ENCODE measurements at places on chromosomes 6 and 20.

DNA sequence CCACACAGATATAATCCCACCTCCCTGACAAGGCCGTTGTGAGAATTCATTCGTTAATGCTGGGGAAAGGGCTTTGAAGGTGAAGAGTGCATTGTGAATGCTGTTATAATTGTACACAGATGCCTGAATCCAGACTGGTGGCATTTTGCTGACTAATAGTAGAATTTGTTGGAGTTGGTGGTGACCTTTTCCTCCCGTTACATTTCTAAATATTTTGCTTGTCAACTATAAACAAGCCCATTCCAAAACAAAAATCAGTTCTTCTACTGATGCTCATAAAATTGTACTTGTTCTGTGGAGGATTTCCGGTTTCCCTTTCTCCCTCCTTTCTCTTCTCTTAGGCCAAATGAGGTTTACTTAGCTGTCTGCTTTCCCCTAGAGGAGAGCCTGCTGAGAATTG is 253.1 kb upstream of the SUPT3H start:
- DNase-seq, result no peak

DNA sequence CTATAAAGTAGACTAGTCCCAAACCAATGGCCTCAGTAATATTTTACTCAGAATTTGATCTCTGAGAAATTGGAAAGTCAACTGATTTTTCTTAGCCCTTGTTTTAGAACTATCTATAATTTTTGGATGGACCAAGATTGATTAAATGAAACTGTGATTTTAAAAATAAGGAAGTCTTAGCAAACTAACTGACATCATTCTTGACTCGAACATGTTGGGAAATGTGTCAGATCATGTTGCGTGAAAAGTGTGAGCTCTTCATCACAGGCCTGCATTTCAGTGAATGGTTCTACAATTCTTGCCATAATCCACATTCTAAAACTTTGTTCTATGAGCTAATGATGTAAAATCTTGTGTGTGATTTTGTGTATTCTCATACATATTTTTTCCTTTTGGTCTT is 11.0 kb downstream of the TNFAIP3 start:
- DNase-seq, result no peak

GRCh38 chr20:38843346-38843745 is 37.8 kb downstream of the PPP1R16B start:
- DNase-seq, result no peak

DNA sequence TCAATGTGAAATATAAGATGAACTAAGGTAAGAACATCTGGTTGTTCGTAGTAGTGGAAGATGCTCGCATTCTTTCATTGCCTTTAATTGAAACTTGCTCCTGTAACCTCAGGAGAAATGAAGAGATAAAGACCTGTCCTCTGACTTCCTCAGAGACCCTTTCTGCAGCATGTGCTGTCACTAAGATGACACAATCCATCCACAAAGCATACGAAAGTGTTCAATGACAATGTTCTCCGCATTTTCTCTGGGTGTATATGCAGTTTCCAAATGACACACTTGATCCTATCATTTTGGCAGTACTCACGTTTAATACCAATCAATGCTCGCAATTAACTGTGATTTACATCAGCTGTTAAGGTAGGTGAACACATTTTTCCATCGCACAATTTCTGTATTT is 65.8 kb downstream of the PRL start:
- no peak for DNase-seq

- DNase-seq, result no peak
These were observed 186.7 kb downstream of the PTPRK start for GRCh38 chr6:128333581-128334223.

- DNase-seq, result no peak
These were observed 282.4 kb downstream of the PACRG start for GRCh38 chr6:163010145-163010544.

- no peak for DNase-seq
These were observed 94.0 kb downstream of the SHLD1 start for GRCh38 chr20:5844063-5844681.

DNA sequence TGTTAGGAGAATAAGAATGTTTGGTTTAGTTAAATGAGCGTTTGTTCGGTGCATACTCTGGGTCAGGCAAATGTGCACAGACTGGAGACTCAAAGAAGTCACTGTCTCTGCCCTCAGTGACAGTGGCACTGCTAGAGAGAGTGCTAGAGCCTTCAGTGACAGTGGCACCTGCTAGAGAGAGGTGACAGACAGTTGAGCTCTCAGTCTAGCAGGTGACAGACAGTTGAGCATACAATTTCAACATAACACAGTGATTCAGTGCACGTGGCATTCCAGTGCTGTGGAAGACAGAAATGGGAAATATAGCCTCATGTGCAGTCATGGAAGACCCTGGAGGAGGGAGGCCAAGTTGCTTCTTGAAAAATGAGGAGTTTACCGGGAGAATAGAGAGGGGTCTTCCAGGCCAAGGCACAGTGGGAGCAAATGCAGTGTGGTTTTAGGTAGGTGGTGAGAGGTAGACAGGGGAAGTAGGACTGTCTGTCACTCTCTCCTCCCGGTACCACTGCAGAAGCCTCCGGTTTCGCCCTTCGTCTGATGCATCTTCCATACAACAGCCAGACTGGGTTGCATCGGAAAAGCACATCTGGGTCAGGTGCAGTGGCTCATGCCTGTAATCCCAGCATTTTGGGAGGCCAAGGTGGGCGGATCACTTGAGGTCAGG is 107.9 kb upstream of the CLDN20 start:
- DNase-seq, result no peak

GRCh38 chr6:156988276-156989158 is 211.3 kb downstream of the ARID1B start:
- DNase-seq, result no peak

DNA sequence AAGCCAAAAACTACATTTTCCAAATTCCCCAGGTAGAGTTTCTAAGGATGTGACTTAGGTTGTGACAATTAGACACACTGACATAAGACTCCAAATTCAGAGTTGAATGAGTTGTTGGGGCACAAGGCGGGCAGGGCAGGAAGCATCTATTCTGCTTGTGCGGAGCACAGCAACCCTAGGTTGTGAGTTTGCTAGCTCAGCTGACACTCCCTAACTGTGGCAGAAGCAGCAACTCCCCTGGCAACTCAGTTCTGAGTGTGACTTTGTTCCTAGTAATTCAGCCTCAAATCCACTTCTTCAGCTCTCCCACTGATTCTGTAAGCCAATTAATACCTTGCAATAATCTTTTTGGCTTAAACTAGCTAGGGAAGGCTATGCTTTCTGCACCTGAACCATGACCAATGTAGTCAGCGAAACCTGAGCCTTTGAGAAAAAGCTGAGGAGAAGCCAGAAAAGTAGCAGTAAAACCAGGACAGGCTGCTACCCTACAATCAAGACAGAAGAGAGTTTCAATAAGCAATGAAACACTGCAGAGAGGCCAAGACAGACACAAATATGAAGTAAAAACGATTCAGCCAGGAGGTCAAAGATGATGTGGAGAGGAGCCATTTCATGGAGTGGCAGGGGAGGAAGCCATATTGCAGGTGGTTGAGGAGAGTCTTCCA is 30.0 kb upstream of the PAQR8 start:
- DNase-seq, result no peak

DNA sequence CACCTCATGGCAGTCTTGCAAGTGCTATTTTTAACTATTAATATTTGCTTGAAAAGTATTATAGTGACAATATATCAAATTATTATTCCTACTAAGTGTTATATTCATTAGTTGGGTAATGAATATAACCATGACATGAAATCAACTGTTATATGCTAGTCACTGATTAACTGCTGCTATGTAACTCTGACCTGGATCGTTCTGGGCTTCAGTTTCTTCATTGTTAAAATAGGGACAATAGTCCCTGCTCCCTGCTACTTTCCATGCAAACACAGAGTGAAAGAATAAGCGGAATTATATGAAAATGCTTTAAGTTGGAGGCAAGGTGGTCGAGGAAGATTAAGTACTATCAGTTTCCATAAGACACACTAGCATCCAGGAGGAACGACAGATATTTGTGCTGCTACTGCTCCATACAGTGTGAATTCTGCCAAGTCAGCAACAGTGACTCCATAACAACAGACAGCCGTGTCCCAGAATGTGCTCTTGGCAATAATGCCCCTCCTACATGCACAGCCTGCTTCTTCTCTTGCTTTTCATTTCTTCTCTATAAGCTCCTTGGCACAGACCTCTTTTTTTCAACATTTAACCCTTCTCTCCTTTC is 107.2 kb downstream of the CHD6 start:
- DNase-seq, result no peak

DNA sequence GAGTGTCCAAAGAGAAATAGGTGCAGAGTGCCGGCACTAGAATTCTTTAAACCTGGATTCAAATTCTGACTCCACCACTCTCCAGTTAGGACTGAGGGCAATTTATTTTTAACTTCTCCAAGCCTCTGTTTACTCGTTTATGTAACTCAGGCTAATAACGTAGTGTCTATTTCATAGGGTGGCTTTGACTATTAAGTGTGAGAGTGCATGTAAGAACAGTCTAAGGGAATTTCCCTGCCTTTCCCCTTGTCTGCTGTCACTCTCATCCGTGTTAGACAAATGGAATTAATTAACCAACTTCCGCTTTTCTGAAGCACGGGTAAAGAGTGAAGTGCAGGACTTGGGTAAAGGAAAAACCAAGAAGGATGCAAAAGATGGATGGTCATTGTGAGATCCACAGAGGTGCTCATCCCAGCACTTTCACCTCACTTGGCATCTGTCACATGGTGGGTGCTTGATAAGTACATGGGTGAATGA is 4.1 kb upstream of the ZKSCAN8 start:
- DNase-seq, result no peak

DNA sequence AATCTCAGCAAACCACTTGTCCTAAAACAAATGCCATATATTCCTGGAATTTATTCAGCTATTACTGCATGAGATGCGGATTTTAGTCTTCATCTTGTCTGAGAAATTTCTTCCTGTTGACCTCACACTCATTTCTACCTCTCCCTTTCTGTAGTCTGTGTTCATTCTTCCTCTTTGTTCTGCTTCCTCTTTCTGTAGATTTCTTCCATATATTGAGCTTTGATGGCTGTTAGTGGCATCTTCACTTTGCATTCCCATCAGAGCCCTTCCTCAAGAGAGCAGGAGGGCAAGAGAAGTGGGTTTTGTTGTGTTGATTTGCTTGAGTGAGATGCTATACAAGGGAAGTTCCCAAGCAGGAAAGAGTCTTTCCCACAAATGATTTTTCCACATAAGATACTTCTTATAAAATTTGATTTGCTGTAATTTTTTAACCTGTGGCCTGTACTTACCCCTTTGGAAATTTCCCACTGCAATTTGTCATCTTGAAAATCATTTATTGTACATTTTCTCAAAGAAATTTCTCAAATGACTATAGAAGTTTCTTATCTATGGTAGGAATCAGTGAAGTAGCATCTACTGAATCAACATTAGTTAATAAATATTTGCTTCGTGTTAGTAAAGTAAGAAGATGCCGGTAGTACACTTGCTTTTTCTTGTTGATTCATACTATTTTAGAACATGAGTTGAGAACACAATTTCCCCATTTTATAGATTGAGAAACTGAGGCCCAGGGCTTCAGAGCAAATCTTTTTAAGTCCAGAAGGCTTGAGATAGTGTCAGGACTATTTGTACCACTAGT is 43.8 kb downstream of the MAP3K4 start:
- no peak for DNase-seq

DNA sequence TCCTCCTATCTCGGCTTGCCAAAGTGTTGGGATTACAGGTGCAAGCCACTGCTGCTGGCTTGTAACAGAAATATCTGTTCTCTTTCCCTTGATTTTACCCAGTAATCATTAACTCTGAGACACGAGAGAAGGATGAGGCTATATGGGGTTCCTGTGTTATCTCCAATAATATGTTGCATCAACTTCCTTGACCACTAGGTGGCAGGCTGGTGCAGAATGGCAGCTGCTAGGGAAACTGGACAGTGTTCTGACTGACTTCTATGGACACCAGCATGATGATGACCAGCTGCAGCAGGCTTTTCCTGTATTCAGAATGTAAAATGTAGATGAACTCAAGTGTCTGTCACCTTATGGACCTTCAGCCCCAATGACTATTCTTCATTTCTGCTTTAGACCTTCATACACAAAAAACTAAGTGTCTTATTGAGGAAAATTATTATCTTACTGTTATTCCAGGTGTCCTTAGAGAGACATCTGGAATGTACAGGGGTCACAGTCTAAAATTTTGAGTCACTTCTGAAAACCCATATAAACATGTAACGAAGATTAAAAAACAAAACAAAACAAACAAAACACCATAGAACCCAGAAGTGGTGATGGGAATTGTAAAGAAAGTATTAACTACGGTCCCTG is 20.4 kb upstream of the CD109 start:
- peak; percentile 84 for DNase-seq

- DNase-seq, result no peak
These were observed 172.8 kb upstream of the ARG1 start for GRCh38 chr6:131400054-131400778.

GRCh38 chr6:14711704-14712379 is 534.0 kb upstream of the JARID2 start:
- DNase-seq, result no peak

DNA sequence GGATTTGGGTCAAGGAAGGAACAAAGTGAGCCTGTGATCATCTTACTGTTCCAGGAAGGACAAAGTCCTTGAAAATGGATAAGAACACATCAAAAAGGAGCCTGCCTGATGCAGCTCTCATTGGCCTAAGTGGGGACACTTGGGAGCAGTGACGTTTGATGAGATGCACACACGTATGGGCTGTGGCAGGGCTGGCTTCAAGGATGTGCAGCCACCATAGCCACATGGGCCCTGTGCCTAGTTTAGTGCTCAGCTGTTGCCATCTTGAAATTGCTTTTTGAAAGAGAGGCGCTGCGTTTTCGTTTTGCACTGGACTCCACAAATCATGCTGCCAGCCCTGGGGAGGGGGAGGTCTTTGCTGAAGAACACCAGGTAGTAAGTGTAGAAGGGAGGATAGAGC is 6.6 kb upstream of the NPEPL1 start:
- DNase-seq, result no peak

DNA sequence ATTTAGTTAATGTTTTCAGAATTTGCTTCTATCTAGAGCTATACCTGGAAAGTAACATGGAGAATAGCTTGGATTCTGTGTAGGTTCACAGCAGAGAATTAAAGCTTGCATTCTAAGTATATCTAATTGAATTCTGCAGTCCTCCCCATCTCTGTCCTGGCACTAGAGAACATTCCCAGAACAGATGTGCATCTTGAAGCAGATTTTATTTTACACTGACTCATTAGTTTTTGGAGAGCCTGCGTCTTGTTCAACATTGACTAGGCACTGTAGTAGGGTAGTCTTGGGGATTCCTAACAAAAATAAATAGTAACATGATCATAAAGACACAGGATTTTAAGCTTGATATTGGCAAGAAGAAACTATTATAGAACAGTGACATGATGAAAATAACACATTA is 36.2 kb upstream of the BAG2 start:
- no peak for DNase-seq

- DNase-seq, result no peak
These were observed 39.4 kb downstream of the HFE start for GRCh38 chr6:26126394-26127235.

DNA sequence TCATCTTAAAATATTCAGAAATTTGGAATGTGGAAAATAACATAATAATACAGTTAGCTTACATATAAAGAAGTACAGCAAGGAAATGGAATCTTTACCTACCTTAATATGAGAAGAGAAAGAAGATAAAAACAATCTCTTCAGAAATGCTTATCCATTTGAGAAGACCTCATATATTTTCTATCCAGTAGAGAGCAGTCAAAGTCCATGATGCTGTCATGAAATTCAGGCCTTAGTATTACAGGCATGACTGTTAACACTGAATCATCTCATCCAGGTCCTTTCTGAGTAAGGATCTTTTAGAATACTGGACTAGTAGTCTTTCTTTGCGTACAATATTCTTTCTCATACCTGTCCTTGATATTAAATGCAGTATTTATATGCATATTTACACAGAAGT is 713.4 kb downstream of the CD109 start:
- DNase-seq, result no peak

Data from sigmoid colon (tissue), 7 donors.